ENCODE measurements at places on chromosomes 7 and 10. TPM values are rescaled to one million over a fixed set of nuclear protein-coding genes. Genes with fewer than 3 reads are reported as not detected.

DNA sequence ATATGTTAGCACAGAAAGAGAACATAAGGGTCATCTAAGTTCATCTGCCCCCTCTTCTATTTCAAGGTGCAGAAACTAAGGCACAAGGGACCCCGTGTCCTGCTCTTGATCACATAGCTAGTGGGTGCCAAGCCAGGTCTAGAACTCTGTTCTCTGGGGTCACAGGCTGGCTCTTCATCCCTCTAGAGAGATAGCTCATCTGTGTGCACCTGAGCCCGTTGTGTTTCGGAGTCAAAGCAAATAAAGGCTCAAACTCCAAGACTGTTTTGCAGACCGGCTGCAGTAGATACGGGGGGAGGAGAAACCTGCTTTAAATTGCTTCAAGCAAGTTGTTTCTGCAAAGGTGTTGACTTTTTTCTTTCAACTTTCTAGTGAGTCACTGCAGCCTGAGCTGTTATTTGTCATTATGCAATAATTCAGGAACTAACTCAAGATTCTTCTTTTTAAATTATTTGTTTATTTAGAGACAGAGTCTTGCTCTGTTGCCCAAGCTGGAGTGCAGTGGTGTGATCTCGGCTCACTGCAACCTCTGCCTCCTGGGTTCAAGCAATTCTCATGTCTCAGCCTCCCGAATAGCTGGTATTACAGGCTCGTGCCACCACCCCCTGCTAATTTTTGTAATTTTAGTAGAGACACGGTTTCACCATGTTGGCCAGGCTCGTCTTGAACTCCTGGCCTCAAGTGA is 6.5 kb downstream of the BLVRA start:
- DNase-seq = peak; percentile 97

HHEX gene
- total RNA-seq = 0.38 TPM

HPS6 gene
- 33.4 TPM for total RNA-seq

AKR1C8 gene
- not detected for total RNA-seq

- DNase-seq = peak; percentile 88
Measured at GRCh38 chr10:32379318-32379949, 32.5 kb upstream of the EPC1 start.

UPK3BL1 gene
- 122 TPM for total RNA-seq

DNA sequence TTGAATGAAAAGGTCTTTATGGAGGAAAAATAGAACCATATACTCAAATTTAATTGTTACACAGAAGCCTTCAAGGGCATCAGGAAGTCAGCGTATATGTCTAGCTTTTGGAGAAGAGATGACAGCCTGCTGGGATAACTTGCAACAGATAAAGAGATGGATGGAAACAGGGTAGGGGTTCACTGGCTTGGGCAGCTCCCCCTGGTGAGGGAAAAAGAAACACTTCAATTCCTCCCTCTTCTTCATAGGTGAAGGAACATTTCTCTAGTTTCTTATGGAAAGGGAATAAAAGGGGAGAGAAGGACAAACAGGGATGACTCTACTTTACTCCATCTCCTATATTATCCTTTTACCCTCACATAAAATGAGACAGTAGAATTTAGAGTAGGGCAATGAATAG is 635.7 kb downstream of the PHTF2 start:
- DNase-seq = no peak

DNA sequence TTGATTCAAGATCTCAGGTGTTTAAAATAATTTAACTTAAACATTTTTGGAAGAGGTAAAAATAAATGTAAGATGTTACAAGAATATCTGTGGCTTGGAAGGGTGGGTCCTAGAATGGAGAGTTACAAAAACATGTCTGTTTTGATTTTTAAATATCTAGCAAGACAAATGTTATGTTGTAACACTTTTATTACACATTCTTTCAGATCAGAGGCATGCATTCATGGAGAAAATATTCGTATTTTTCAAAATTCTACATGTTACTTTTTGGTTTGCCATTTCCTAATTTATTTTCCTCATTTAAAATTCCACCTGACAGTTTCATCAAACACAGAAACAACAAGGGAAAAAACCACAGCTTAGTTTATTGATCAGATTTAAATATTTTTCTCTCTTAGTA is 10.0 kb downstream of the WBP1L start:
- no peak for DNase-seq

DNA sequence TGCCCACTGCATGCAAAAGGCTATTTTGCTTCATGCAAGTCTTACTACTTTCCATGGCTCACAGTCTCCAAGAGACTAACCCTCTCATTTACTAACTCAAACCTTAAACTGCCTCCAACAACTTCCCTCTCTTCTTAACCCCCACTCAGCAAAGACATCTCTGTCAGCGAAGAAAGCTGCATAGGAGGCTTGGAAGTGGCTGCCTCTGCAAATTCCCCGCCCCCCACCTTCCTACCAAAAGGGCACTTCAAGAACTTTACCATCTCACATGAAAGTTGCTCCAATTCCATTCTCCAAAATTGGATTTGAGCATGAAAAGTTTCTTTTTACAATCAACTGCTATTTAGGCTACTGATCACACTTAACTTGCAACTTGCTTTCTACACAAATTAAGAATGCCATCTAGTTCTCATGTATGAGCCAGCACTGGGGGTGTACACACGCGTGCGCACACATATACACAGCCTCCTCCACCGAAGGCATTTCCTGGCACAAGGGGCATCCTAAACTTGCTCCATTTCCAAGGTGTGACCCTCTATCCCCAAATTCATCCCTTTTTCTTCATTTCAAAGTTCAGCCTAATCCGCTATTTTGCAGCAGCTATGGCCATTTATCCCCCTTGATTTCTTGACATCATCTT is 1.8 kb downstream of the CCDC6 start:
- no peak for DNase-seq

FRMD4A gene
- total RNA-seq = 3.2 TPM

- DNase-seq = no peak
Measured at GRCh38 chr10:133370030-133370786, 2.9 kb downstream of the ECHS1 start.

CCDC201 gene
- not detected for total RNA-seq

DNA sequence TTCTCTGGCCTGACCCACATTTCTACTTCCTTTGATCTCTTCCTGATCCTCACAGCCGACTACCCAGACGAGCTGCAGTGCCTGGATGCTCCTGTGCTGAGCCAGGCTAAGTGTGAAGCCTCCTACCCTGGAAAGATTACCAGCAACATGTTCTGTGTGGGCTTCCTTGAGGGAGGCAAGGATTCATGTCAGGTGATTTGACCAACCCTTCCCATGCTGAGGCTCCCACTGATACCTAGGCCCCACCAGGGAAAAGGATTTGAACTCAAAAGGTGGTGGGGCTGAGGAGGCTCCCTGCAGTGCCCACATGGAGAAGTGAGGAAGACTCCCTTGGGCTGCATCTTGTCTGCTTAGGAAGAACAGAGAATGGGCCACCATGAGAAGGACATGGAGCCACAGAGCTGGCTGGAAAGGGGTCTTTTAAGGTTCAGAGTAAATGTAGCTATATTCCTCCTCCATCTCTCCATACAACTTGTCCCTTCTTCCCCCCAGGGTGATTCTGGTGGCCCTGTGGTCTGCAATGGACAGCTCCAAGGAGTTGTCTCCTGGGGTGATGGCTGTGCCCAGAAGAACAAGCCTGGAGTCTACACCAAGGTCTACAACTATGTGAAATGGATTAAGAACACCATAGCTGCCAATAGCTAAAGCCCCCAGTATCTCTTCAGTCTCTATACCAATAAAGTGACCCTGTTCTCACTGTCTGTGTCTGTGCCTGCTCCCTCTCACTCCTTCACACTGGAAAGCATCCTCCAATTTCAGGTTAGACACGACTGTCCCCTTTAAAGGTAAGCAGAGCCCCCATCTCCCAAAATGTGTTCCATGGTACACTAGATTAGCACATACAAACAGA is 3.3 kb downstream of the PRSS1 start:
- DNase-seq = no peak

GRCh38 chr7:98836811-98837629 is 32.8 kb downstream of the TMEM130 start:
- peak; percentile 23 for DNase-seq

MUC12 gene
- under 0.01 TPM for total RNA-seq

PROSER2 gene
- 27.8 TPM for total RNA-seq

DNA sequence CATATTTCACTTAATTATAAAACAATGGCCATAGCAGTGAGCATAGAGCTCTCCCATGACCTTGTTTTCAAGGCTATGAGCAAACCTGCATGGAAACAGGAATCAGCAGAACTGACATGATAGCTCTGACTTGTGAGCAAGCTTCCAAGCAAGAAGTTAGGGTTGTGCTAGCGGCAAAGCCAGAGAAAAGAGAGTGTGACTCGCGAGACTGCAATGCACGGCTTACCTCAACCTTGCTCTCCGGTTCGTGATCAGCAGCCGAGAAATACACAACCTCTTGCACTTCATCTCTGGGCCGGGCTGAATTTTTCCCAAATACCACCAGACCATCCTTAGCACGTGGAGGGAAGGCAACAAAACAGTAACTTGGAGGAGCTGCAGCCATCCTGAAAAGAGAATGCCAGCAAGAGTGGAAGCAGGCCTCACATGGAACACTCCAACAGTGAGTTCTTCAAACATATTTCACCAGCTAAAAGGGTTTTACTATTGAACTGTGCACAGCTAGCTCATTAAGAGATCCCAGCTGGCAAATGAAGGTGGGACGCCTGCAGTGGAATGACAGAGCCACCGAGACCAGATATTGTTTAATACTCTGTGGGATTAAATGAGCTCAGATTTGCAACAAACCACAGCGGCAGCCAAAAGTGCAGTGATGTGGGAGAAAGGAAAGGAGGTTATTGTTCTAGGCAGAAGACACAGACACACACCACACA is 20.8 kb downstream of the SCRN1 start:
- no peak for DNase-seq

DNA sequence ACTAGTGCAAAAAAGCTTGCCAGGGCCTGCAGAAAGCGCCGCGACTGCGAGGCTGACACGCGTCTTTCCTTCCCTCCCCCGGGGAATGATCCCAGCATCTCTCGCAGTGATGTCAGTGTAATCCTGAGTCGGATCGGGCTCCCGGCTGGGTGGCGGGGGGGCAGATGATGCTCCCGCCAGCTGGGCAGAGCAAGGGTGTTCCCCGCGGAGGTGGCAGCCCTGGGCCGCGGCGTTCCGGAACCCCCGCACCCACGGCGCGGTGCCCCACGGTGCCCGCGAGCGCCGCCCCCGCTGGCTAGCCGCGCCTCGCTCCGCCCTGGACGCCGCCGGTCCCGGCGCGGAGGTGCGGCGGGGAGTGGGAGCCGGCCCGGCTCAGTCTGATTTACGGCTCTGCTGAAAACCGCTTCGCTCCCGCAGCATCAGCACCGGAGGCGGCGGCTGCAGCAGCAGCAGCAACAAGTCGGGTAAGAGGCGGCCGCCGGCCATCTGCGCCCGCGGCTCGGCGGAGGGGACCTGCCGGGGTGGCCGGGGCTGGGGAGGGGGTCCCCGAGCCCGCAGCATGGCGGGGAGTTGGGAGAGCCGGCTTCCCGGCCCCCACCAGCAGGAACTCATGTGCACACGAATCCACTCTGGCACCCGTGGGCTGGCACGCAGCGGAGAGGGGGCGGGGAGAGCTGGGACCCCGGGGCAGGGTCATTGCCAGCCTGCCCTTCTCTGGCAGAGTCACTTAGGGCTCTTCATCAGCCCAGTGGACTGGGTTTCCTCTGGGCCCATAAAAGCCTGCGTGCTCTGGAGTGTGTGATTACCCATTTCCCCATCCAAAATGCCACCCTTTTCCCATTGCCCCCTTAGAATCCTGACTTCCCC is at the start of gene ZNF365:
Gene ZNF365, plus strand, starts transcription at position 375 of the 867 bp plus-strand sequence. CDS start 1,825 bp downstream, outside the sequence.
- DNase-seq = peak; percentile 27

GRCh38 chr10:8325024-8325980 is 270.8 kb downstream of the GATA3 start:
- DNase-seq = no peak
